ENCODE measurements at places on chromosomes 13 and 19.

- DNase-seq, result peak; percentile 55
Measured at GRCh38 chr19:5690955-5691821, 1.1 kb downstream of the RPL36 start.

DNA sequence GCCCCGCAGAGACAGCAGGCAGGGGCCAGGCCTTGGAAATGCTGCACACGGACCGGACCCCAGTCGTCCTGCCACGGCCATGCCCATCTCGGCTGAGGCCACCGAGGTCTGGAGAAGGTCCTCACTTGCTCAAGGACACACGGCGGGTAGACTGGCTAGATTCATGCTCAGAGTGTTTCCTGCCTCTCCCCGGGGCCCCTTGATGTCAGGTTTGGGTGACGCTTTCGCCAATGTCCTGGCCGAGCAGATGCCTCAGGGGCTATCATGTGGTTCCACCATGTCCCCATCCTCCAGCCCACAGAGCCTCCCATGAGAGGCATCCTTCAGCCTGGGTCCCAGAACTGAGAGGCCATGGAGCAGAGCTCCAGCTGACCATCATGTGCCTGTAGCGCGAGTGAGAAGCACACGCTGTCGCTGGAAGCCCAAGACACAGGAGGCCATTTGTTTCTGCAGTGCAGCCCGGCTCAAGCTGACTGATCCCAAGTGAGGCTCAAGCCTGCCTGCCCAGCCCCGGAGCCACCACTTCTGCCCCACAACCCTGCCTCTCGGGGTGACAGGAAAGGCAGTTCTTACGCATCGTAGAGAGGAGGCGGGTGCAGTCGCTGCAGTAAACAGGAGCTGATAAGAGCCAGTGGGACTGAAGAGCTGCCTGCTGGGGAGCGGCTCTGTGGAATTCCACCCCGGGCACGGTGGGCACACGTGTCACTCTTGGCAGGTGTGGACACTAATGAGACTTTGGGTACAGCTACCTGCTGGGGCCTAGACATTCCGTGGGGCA lies 53.9 kb upstream of the GAS6 start:
- DNase-seq, result no peak

DNA sequence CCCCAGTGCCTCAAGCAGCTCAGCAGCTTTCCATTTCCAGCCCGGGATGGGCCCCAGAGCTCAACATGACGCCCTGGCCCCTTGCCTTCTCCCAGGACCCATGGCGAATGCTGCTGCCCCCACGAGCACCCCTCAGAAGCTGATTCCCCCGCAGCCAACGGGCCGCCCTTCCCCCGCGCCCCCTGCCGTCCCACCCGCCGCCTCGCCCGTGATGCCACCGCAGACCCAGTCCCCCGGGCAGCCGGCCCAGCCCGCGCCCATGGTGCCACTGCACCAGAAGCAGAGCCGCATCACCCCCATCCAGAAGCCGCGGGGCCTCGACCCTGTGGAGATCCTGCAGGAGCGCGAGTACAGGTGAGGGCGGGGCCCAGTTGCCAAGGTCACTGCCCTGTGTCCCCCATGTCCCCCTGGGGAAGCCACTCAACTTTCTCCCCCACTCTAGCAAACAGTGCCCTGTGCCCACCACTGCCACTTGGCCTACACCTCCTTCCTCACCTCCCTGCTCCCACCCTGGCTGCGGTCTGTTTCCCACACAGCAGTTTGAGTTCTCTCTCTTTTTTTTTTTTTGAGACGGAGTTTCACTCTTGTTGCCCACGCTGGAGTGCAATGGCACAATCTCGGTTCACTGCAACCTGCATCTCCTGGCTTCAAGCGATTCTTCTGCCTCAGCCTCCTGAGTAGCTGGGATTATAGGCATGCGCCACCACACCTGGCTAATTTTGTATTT lies 26.9 kb downstream of the SMARCA4 start:
- no peak for DNase-seq

DNA sequence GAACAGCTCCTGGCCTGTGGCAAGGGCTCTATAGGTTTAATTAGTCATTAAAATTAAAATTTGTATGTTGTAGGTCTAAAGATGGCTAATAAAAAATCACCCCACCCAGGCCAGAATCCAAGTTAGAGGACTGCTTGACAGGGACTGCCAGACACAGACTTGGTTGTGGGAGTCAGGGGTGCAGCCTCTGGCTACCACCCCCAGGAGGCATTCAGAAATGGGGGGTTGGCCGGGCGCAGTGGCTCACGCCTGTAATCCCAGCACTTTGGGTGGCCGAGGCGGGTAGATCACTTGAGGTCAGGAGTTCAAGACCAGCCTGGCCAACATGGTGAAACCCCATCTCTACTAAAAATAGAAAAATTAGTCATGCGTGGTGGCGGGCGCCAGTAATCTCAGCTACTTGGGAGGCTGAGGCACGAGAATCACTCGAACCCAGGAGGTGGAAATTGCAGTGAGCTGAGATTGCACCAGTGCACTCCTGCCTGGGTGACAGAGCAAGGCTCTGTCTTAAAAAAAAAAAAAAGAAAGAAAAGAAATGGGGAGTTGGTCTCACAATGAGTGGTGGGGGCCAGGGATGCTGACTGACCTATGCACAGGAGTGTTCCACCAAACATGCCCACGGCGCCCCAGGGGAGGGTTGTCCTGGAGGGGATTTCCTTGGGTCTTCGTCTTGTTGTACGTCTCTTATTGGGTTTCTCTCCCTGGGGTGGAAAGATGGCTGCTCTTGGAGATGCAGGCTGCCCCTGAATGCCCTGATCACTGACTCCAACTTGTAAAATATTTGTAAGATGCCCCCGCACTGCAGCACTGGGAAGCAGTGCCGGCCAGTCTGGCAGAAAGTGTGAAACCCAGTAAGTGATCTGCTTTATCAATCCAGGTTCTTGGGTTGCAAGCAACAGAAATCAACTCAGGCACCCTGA lies 68.8 kb downstream of the SIPA1L3 start:
- DNase-seq, result no peak

DNA sequence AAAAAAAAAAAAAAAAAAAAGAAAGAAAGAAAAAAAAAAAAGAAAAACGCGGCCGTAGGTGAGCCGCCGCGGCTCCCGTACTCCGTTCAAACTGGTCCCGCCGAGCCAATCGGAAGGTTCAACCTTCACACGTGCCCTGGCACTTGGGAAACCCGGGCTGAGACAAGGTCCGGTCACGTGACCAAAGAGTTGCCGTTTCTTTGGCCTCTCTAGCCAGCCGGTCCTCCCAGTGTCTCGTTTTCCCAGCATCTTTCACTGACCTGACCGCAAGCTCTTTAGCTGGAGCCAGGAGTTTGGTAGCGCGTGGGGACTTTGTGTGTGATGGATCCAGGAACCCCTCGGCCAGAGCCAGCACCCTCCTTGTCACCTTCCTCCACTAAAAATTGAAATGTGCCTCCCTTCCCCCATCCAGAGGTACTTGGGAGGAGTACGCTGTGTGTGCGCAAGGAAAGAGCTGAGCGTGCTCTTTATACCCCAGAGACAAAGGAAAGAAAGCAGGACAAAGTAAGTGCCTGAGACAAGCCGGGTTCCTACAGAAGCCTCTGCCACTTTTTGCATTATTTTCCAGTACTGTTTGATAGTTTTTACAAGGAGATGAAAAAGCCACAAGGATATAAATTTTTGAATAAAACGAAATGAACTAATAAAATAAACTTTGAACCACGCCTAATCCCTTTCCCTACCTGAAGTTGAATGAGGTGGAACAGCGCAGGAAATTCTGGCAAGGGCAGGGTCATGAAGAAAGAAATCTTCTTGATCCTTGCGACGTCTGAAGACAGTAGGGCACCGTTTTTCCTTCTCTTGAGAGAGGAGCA lies 959 bp downstream of the TNPO2 start:
- DNase-seq, result peak; percentile 99

- DNase-seq, result no peak
Measured at GRCh38 chr19:5246554-5247155, 94.0 kb downstream of the PTPRS start.

GRCh38 chr13:36778083-36778671 lies 40.8 kb upstream of the RFXAP start:
- peak; percentile 65 for DNase-seq

DNA sequence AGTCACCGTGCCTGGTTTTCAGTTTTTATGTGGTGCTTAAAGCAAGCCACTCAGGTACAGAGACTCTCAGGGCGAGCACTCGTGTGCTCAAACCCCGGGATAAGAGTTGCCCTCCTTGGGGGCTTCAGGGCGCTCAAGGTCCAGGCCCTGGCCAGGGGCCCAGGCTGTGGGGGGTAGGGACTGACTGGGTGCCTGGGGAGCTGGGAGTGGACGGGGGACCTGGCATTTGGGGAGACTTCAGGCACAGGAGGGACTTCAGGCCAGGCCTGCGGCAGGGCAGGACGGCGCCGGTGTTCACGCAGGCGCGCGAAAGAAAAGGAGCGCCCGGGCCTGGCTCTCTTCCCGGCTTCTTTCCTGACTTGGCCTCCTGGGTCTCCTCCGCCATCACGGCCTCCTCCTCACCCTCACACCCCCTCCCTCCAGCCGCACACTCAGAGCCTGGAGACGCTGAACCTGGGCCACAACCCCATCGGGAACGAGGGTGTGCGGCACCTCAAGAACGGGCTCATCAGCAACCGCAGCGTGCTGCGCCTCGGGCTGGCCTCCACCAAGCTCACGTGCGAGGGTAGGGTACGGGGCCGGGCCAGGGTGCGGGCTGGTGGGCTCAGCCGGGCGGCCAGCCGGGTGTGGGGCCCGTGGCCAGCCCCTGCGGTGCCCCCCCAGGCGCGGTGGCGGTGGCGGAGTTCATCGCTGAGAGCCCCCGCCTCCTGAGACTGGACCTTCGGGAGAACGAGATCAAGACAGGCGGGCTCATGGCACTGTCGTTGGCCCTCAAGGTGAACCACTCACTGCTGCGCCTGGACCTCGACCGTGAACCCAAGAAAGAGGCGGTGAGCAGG lies 16.1 kb downstream of the NKPD1 start:
- DNase-seq, result no peak

DNA sequence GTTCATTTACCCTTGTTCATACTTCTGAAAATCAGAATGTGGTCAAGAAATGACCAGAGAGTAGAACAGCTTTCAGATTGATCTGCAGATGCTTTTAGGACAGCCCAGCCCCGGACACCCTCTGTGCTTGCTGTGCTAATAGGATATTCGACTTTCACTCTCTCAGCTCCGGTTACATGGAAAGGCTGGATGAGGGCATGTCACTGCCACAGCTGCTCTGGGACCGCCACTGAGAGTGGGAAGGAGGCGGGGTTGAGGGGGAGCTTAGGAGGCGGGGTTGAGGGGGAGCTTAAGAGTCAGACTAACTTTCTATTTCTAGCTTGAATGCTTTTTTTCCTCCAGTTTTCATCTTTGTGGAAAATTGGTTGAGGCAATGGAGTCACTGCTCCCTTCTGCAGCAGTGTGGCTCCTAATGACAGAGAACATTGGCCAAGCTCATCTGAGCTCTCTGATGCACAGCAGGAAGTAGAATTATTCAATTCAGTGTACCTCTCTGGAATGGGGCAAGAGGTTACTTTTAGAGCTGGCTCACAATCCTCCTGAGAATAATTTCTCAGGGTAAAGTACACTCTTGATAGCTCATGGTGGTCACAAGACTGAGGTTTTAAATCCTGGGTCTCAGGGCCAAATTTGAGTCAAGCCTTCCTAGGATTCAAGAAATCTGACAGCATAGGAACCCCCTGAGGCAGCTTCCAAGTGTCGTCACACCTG lies 74.6 kb upstream of the NPAS1 start:
- DNase-seq, result peak; percentile 69

- no peak for DNase-seq
Measured at GRCh38 chr19:56441206-56441792, 35.8 kb downstream of the ZNF667 start.

DNA sequence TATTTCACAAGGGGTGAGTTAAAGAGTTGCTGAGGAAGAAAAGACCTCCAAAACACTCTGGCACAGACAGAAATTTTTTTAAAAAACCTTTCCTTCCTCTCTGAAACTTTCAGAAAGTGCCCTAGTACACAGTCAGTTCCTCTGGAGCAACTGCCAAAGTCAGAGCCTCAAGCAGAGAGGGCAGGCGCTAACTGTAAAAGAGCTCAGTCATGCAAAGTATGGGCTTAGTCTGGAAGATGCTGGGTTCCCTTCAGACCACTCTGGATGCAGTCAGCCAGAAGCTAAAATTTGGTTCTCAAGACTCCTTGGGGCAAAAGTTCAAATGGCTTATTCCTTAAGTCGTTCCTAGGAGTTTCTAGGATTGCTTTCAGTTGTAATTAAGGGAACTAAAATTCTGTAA lies 671.6 kb downstream of the PCDH9 start:
- DNase-seq, result no peak

- no peak for DNase-seq
Measured at GRCh38 chr13:89827552-89827951, 1519.9 kb upstream of the MIR17HG start.

GRCh38 chr19:12314553-12314952 lies 18.9 kb downstream of the ZNF563 start:
- no peak for DNase-seq

DNA sequence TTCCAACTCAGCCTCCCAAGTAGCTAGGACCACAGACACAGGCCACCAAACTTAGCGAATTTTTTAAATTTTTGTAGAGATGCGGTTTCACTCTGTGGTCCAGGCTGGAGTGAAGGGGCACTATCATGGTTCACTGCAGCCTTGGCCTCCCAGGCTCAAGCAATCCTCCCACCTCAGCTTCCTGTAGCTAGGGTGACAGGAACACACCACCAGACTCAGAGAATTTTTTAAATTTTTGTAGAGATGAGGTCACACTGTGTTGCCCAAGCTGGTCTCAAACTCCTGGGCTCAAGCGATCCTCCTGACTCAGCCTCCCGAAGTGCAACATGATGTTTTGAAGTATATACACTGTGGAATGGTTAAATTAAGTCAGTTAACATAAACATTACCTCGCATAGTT lies 263.6 kb downstream of the OXGR1 start:
- no peak for DNase-seq

DNA sequence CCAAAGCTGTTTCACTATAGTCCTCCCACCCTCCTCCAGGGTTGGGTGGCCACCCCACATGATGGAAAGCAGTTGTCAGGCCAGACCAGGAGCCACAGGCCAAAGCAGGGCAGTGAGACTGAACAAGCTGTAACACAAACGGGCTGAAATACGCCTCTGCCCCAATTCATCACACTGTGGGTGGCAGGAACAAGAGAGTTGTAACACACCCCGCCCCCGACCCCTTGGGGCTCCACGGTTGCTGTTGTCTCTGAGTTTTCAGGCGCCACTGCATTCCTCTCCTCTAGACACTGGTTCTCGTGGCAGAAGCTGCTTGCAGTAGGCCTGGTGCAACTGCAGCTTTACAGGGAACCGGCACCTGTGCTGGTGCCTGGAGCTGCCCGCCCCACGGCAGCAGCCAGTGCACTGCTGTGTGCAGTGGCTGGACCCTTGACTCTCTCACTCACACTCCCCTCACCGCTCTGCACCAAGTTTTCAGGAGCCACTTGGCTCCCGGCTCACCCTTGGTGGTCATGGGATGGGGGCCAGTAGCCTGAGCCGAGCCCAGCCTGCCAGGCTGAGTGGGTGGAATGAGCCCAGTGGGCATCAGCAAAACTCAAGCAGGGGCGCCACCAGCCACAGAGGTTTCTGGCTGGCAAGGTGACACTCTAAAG lies 1314.5 kb upstream of the MIR17HG start:
- no peak for DNase-seq

GRCh38 chr19:4597975-4598671 lies 38.6 kb upstream of the SEMA6B start:
- DNase-seq, result no peak

- DNase-seq, result peak; percentile 97
Measured at GRCh38 chr19:48492925-48493717, 18.5 kb downstream of the LMTK3 start.
